ENCODE measurements at places on chromosomes 1 and 21.

GRCh38 chr21:42892582-42892930, 553 bp upstream of the NDUFV3 start:
- DNase-seq, result peak; percentile 51

DNA sequence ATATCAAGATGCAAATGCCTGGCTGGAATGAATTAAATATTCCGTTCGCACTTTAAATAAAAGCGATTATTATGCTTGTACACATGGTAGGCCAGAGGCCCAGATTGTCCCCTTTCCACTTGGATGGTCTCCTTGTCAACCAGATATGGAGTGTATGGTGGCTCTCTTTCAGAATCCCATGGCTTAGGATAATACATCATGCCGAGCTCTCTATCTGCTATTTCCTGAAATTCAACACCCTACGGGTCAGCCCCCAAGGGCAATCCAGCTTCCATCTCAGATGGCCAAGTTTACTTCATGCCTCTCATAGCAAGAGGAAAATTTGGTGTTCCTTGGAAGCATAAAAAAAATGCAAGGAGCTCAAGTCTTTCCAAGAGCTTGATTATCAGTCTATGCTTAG, 25.4 kb upstream of the FMO1 start:
- no peak for DNase-seq

DNA sequence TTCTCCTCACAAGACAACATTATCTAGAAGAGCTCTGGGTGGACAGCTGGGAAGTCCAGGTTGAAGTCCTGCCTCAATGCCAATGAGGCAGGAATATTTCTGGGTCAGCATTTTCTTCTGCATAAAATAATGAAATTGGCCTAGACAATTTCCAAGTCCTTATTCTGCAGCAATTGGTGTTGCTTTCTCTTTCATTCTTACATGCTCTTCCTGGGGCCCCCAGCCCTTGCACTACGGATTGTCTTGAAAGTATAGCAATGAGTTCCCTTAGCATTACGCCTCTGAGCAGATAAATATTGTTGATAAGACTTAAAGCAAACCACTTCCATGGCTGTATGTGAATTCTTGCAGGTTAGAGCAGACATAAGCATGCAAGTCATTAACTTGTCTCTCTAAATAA, 188.5 kb downstream of the TGFBR3 start:
- no peak for DNase-seq

DNA sequence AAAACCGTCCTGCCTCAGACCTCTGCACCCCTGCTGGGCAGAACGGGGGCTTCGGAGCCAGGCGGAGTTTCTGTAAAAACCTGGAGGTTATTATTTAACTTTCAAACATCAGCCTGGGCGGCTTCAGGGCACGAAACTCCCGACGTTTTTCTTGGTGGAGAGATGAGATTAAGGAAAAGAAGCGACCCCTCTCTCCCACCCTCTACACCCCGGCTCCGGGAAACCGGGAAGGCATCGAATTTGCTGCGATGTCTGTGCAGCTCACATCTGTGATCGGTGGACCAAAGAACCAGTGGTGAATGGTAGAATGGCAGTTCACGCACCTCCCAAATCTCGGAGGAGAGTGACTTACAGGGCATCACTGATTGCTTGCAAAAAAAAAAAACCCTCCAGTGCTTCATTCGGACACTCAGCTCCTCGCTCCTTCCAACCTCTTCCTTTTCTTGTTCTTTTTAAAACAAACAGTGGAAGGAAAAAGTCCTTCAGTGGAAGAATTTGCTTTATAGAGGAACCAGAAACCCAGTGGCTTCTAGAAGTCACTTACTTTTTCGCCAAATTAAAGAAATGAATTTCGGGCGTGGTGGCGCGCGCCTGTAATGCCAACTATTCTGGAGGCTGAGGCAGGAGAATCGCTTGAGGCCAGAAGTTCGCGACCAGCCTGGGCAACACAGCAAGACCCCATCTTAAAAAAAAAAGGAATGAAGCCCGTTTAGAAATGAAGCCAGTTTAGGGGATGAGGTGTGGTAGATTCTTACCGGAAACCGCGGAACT, 884 bp downstream of the PHACTR4 start:
- peak; percentile 29 for DNase-seq

- DNase-seq, result no peak
Observed at GRCh38 chr1:46008585-46008984, 123.8 kb downstream of the PIK3R3 start.

GRCh38 chr1:203335503-203335902, 15.4 kb downstream of the FMOD start:
- DNase-seq, result no peak

DNA sequence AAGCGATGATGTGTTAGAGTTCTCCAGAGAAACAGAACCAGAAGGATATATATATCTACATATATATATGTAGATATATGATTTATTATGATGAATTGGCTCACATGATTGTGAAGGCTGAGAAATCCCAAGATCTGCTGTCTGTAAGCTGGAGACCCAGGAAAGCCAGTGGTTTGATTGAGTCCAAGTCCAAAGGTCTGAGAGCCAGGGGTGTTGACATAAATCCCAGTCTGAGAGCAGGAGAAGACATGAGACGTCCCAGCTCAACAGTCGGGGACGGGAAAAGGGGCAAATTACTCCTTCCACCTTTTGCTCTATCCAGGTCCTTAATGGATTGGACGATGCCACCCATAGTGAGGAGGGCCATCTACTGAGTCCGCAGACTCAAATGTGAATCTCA, 126.6 kb downstream of the PRDM2 start:
- no peak for DNase-seq

DNA sequence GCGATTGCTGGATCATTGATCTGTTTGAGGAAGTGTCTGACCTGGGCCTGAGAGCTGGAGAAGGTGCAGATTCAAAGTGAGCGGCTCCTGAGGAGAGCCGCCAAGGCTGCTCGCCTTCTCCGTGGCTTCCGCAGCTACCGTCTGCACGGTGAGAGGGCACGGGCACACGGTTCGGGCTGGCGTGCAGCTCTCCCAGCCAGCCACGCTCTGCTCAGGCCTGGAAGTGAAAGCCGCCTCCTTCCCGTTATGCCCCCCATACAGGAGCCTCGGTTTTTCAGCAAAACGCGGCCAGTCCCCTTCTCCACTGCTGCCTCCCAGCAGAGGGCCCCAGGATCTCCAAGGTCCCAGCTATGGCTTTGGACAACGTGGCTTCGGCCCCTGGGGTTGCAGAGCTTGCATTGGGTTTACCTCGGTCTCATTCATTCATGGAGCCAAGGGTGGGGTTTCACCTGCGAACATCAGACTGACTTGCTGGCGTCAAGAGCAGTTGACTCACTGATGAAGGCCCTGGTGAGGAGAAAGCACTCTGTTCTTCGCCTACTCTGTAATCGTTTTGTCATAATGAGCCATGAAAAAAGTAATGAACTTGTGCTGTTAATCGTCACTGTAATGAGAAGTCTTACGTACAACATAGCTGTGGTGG, 24.4 kb upstream of the PDXK start:
- DNase-seq, result no peak

DNA sequence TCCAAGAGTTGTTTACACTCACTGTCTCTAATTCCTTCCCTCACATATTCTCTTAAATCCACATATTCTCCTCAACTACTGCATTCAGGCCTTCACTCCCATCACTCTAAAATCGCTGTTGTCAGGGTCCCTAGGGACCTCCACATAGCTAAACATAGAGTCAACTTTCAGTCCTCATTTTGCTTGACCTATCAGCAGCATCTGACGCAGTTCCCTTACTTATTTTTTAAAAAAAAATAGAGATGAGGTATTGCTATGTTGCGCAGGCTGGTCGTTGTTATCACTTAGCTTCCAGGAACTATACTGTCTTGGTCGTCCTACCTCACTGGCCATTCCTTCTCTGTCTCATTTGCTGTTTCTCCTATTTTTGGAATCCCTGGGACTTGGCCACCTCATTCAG, 11.7 kb upstream of the PLEKHO1 start:
- DNase-seq, result no peak

- no peak for DNase-seq
Observed at GRCh38 chr21:45209685-45210284, 77.9 kb downstream of the POFUT2 start.

- DNase-seq, result no peak
Observed at GRCh38 chr1:66350001-66350547, 183.9 kb upstream of the SGIP1 start.

Measured in NCI-H1105 (cell line).